ENCODE measurements at places on chromosomes 1 and 21. TPM values are rescaled to one million over a fixed set of nuclear protein-coding genes. Genes with fewer than 3 reads are reported as not detected.

The SPATA45 gene
- not detected for total RNA-seq

The CBS gene
- total RNA-seq: 92.1 TPM

The PSMB4 gene
- 272 TPM for total RNA-seq

The DDAH1 gene
- total RNA-seq: 40.8 TPM

The TSPEAR gene
- total RNA-seq: not detected

The RBP7 gene
- not detected for total RNA-seq

The GJC2 gene
- total RNA-seq: 1.6 TPM

The POU3F1 gene
- 1.8 TPM for total RNA-seq

The TNFSF4 gene
- total RNA-seq: 0.57 TPM

The OR2M3 gene
- not detected for total RNA-seq

The VCAM1 gene
- 9.6 TPM for total RNA-seq

The CHODL gene
- not detected for total RNA-seq

DNA sequence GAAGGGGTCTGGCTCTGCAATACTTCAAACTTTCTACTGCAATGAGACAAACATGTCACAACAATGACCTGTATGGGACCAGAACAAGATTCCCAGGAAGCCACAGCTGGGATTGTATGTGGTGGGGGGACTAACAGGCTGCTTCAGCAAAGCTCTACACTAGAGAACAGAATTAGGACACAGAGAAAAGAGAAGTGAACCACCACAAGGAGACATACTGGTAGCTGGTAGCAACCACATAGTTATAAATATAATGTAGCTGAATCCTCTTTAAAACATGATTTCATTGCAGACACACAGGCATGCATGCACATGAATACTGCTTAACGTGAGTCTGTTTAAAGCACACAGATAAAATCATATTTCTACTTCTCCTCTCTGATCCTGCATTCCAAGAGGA lies 3.5 kb upstream of the ILDR2 start:
- H3K4me1 ChIP-seq: peaks cover 11% of the 10 kb centered on the region
- H3K4me3 ChIP-seq: no peak overlapping the region
- peaks cover 49% of the 10 kb centered on the region for H3K27me3 ChIP-seq
- DNase-seq: no peak

DNA sequence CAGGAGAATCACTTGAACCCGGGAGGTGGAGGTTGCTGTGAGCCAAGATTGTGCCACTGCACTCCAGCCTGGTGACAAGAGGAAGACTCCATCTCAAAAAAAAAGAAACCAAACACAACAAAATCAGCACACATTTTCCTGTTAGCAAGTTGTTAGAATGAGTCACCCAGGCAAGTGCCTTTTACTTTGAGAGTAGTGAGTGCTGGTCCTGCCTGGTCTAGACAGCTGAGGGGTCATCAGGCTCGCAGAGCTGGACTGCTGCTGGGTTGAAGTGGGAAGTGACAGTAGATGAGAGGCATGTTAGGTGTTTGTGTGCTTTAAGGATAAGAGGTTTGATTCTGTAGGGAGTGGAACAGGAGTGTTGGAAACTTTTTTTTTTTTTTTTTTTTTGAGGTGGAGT lies 31.9 kb downstream of the GNPAT start:
- peaks cover 49% of the 10 kb centered on the region for H3K36me3 ChIP-seq
- H3K27me3 ChIP-seq: no peaks in the 10 kb centered on the region
- DNase-seq: no peak

DNA sequence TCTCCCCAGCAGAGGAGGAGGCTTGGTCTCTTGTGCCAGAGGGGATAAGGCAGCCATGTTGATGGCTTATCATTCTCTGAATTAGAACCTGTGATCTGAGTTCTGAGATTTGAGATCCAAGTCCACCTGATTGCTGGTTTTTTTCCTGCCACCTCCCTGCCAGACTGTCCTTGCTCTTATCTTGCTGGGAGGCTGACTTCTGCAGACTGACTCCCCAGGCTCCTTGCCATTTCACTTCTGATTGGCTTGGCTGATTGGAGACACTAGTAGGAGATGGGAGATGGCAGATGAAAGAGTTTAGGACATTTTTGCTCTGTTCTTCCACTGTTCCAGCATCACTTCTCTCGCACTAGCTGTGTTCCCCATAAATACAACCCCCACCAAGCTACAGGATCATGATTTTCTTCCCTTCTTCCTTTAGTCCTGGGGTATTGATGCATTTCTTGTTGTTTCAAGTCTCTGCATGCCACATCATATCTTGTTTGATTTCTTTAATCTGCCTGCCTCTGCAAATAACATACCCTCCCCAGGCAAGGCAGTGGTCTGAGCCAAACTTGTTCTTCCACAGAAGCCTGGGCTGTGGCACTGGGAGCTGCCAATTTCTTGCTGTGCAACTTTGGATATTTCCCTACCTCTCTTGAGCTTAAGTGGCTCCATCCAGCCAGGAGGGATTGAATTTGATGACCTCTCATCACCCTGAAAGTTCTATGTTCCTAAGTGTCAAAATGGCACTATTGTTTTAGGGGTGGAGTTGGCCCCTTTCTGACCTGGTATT lies 963 bp upstream of the CYP4B1 start:
- no peaks in the 10 kb centered on the region for H3K36me3 ChIP-seq
- H3K27me3 ChIP-seq: no peaks in the 10 kb centered on the region
- no peak overlapping the region for H3K27ac ChIP-seq
- no peaks in the 10 kb centered on the region for H3K4me1 ChIP-seq
- DNase-seq: no peak

GRCh38 chr1:61447968-61448430 lies 276.9 kb downstream of the TM2D1 start:
- H3K27me3 ChIP-seq: no peaks in the 10 kb centered on the region
- no peak overlapping the region for H3K27ac ChIP-seq
- H3K4me3 ChIP-seq: no peak overlapping the region
- peaks cover 5% of the 10 kb centered on the region for H3K36me3 ChIP-seq
- peaks cover 41% of the 10 kb centered on the region for H3K4me1 ChIP-seq

GRCh38 chr1:64920941-64921589 lies 45.3 kb downstream of the JAK1 start:
- peaks cover 67% of the 10 kb centered on the region for H3K4me1 ChIP-seq
- H3K27me3 ChIP-seq: no peaks in the 10 kb centered on the region

DNA sequence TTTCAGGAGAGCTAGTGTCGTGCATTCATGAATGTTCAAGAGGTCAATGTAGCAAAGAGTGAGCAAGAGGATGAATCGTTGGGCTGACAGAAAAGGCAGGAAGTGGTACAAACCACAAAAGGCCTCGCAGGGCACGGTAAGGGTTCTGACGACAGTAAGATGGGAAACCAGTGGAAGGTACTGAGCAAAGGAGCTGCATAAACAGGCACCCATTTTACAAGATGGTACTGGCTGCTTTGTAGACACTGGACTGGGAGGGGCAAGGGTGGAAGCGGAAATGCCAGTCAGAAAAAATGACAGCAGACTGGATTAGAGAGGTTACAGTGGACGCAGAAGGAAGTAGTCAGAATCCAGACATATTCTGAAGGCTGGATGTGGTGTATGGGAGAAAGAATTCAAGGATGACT lies 123.5 kb downstream of the PTPN14 start:
- H3K27ac ChIP-seq: peak overlapping the region; percentile 91
- H3K36me3 ChIP-seq: peaks cover 11% of the 10 kb centered on the region
- DNase-seq: no peak
- no peaks in the 10 kb centered on the region for H3K27me3 ChIP-seq
- H3K4me1 ChIP-seq: peaks cover 72% of the 10 kb centered on the region

DNA sequence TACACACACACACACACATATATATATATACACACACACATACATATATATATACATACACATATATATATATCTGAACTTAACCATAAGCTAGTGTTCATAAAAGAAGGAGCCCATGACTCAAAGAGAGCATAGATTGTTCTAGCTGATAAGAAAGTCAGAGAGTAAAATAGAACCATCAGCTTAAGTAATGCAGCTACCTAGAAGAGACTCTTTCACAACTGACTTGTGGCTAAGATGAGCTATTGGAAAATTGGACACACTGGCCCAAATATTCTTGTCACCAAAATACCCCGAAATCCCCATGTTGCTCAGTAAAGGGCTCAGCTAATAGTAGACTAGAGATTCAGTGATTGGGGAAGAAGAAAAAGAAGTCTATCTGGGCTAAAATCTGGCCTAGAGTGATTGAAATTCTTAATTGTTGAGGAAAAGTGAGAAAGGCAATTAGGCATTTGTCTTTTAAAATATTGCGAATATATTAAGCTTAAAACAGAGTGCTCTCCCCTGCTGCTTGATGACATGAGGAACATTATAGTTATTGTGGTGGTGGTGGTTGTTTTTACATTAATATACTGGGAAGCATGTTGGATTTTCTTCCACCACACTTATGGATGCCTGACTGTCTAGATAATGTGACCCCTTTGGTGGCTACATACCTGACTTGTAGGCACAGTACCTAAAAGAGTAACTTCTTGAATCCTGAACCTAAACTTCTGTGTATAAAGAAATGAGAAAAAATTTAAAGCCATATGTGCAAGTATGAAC lies 6.3 kb downstream of the SLAMF1 start:
- H3K27ac ChIP-seq: no peak overlapping the region
- H3K4me3 ChIP-seq: no peak overlapping the region
- no peaks in the 10 kb centered on the region for H3K36me3 ChIP-seq
- no peaks in the 10 kb centered on the region for H3K27me3 ChIP-seq

GRCh38 chr1:81329041-81329440 lies 471.7 kb upstream of the ADGRL2 start:
- no peaks in the 10 kb centered on the region for H3K27me3 ChIP-seq
- no peaks in the 10 kb centered on the region for H3K4me1 ChIP-seq
- H3K4me3 ChIP-seq: no peak overlapping the region

DNA sequence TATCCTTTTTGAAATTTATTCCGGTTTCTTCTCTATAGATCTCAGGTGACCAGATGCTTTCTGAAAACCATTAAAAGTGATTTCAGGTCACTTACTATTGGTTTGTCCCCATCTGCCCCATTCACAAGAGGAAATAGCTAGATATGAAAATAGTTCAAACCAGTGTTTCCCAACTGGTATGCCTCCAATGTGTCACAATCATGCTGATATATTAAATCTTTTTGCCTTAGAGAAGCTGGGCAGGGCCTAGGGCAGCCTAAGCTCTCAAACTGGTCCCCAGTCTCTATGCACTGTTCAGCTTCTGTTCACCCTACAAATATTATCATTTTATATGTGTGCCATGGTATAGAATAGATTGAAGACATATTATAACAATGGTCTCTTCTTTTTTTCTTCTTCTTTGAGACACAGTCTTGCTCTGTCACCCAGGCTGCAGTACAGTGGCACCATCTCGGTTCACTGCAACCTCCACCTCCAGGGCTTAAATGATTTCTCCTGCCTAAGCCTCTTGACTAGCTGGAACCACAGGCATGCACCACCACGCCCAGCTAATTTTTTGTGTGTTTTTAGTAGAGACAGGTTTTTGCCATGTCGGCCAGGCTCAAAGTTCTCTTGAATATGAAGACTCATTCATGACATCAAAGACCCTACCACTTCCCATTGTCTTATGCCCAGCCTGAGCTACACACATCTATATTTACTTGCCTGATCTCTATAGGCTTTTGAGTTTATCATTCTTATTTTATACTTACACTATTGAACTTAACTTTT lies 15.7 kb downstream of the PTPN22 start:
- H3K4me1 ChIP-seq: peaks cover 29% of the 10 kb centered on the region
- no peaks in the 10 kb centered on the region for H3K36me3 ChIP-seq
- no peak for DNase-seq
- no peak overlapping the region for H3K27ac ChIP-seq

DNA sequence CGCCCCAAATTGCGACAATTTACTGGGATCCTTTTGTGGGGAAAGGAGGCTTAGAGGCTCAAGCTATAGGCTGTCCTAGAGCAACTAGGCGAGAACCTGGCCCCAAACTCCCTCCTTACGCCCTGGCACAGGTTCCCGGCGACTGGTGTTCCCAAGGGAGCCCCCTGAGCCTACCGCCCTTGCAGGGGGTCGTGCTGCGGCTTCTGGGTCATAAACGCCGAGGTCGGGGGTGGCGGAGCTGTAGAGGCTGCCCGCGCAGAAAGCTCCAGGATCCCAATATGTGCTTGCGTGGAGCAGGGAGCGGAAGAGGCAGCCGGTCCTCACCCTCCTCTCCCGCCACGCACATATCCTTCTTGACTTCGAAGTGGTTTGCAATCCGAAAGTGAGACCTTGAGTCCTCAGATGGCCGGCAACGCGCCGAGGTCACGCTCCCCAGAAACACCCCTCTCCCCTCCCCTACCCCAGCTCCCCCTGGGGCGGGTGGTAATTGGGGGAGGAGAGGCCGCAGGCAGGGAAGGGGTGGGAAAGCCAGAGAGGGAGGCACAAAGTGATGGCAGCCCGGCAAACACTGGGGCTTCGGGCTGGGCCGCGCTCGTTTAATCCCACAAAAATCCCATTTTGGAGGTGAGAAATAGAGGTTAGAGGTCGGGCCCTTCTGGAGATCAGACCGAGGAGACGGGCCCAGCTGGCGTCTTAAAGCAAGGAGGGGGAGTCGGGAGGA lies 6.2 kb downstream of the SIM2 start:
- H3K36me3 ChIP-seq: peaks cover 9% of the 10 kb centered on the region
- H3K4me3 ChIP-seq: no peak overlapping the region
- no peak overlapping the region for H3K27ac ChIP-seq

- no peaks in the 10 kb centered on the region for H3K36me3 ChIP-seq
- no peak overlapping the region for H3K27ac ChIP-seq
- no peak overlapping the region for H3K4me3 ChIP-seq
- H3K27me3 ChIP-seq: peaks cover 26% of the 10 kb centered on the region
- no peak for DNase-seq
These were observed 7.8 kb upstream of the SRRM1 start for GRCh38 chr1:24635195-24635843.

- DNase-seq: no peak
- no peak overlapping the region for H3K4me3 ChIP-seq
- peaks cover 25% of the 10 kb centered on the region for H3K27me3 ChIP-seq
- H3K36me3 ChIP-seq: peaks cover 3% of the 10 kb centered on the region
- H3K4me1 ChIP-seq: no peaks in the 10 kb centered on the region
These were observed 25.8 kb upstream of the BCAS2 start for GRCh38 chr1:114607223-114607622.

GRCh38 chr1:223233019-223233409 lies 90.0 kb upstream of the TLR5 start:
- no peak overlapping the region for H3K4me3 ChIP-seq
- DNase-seq: no peak
- H3K4me1 ChIP-seq: no peaks in the 10 kb centered on the region
- no peaks in the 10 kb centered on the region for H3K36me3 ChIP-seq

DNA sequence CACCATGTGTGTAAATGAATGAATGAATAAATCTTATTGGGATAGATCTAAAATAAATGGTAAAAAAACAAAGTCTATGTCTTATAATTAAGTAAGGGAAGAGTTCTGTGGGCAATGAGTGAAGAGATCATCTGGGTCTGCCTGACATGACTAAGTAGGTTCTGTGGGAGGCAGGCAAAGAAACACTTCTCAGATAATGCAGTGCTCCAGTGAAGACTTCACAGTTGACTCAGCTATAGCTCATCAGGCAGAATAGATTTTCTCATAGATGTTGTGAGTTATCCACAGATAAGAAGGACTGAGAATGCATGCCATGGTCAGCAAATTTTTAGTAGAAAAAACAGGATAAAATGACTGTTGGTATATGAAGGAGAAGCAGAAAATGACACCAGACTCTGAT lies 12.4 kb downstream of the KRTAP22-2 start:
- H3K27ac ChIP-seq: no peak overlapping the region
- H3K36me3 ChIP-seq: no peaks in the 10 kb centered on the region
- no peaks in the 10 kb centered on the region for H3K27me3 ChIP-seq
- H3K4me3 ChIP-seq: no peak overlapping the region
- no peaks in the 10 kb centered on the region for H3K4me1 ChIP-seq

GRCh38 chr1:181423301-181423918 lies 59.9 kb upstream of the CACNA1E start:
- H3K27me3 ChIP-seq: peaks cover 4% of the 10 kb centered on the region
- peaks cover 2% of the 10 kb centered on the region for H3K4me1 ChIP-seq
- DNase-seq: no peak

- H3K4me1 ChIP-seq: no peaks in the 10 kb centered on the region
- H3K4me3 ChIP-seq: no peak overlapping the region
- H3K27ac ChIP-seq: no peak overlapping the region
- peaks cover 62% of the 10 kb centered on the region for H3K27me3 ChIP-seq
- H3K36me3 ChIP-seq: no peaks in the 10 kb centered on the region
These were observed 30.3 kb downstream of the NHLH2 start for GRCh38 chr1:115810609-115811008.
